ENCODE measurements at places on chromosomes 2 and 18.

DNA sequence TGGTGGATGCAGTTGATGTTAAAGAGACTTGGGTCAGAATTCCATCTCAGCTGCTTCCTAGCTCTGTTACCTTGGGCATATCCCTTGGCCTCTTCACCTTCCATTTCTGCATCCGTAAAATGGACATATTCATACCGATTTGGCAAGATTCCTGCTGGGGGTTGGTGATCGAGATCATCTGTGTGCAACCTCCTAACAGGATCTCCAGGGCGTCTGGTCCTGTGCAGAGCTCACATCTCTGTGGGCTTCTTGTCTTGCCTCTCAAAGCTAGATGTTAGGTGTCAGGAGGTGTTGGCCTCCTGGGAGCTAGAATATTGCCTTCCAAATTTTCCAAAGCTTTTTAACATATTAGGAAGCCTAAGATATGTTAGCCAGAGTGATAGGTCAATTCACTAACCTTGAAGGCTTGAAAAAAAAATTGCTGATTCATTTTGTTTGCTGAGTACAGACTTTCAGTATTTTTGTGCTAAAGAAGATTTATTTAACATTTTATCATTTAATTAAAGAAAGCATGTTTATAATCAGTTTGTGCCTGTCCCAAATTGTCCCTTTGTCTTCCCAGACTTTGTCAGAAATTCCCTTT is 69.7 kb upstream of the ZNF516 start:
- no peak for DNase-seq

- DNase-seq = no peak
Observed at GRCh38 chr2:147546109-147546508, 298.7 kb upstream of the ACVR2A start.

GRCh38 chr2:150624001-150624401 is 136.5 kb upstream of the RND3 start:
- DNase-seq = no peak

DNA sequence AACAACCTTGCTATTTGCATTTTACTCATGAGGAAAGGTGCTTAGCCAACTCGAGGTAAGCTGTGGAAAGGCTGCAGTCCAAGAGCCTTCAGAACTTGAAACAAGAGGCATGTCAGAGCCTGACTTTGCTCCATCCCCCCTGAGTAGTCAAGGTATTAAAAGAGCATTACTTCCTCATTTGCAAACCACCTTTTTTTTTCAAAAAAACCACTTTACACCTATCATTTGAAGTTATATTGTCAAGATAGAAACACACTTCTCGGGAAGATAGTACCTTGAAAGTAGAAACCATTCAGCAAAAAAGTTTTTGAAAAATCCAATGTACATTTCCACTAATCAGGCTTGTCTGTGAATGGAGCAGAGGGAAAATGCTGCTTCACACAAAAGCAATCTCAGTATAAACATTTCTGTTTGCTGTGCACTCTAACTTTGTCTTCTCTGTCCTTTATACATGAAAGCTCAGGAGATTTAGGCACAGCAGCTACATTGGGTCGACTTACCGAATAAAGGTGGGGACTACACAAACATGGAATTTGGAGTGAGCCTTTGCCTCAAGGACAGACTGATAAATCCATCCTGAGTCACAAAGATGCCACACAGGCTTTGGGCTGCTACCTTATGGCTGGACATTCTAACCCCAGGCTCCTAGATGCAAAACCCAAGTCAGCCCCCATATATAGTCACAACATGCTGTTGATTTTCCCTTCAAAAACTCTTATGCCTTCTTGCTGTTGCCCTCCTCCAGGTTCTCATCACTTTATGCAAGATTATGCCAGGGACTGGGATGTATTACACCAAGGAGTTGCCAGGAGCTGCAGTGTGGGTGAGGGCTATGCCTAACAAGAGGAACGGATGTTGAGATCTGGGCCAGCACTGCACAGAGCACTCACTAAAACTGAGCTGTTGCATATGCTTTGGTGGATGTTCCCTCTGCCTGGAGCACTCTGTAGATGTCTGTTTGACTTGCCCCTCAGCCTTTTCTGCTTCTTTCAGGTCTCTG is 41.4 kb upstream of the EML4 start:
- peak; percentile 61 for DNase-seq

GRCh38 chr2:52918551-52918950 is 849.1 kb upstream of the CHAC2 start:
- DNase-seq = no peak

- DNase-seq = no peak
Observed at GRCh38 chr2:219664944-219665343, 37.5 kb downstream of the SLC4A3 start.

GRCh38 chr2:180376066-180376465 is 369.0 kb upstream of the CWC22 start:
- DNase-seq = no peak

GRCh38 chr2:8659092-8659734 is 22.6 kb upstream of the ID2 start:
- no peak for DNase-seq

- no peak for DNase-seq
Observed at GRCh38 chr2:8999102-8999446, 4.4 kb downstream of the MBOAT2 start.

- DNase-seq = peak; percentile 60
Observed at GRCh38 chr2:238256594-238257104, 16.8 kb upstream of the HES6 start.

GRCh38 chr18:37332628-37333420 is 232.8 kb downstream of the CELF4 start:
- no peak for DNase-seq

GRCh38 chr2:238843476-238843875 is 4.4 kb upstream of the TWIST2 start:
- no peak for DNase-seq

All from CD8-positive, alpha-beta memory T cell (primary cell).